CD4-positive, alpha-beta T cell treated with Interferon gamma for 1 hour (primary cell): ENCODE measurements at places on chromosomes 5 and 9.

DNA sequence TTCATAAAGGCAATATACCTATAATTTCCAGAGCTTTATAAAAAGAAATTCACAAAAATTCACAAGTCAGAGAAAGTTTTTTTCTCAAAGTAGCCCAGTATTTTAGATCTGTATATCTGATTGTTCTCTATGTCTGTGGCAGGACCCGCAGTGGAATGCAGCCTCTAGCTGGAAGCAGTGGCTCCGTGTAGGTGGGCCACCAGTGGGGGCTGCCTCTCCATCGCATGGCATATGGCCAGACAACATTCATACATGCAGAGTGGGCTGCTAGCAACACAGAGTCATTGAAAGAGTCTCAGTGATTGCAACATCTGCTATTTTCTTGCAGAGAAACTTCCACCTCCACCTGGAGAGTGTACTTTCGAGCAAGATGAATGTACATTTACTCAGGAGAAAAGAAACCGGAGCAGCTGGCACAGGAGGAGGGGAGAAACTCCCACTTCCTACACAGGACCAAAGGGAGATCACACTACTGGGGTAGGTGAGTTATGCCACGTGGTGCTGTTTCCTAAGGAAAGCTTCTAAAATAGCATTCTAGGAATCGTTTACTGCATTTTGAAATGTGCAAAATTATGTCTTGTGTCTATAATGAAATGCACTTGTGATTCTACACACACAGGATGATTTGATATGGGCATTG is 88.5 kb upstream of the SMC5 start:
- no peak for DNase-seq

DNA sequence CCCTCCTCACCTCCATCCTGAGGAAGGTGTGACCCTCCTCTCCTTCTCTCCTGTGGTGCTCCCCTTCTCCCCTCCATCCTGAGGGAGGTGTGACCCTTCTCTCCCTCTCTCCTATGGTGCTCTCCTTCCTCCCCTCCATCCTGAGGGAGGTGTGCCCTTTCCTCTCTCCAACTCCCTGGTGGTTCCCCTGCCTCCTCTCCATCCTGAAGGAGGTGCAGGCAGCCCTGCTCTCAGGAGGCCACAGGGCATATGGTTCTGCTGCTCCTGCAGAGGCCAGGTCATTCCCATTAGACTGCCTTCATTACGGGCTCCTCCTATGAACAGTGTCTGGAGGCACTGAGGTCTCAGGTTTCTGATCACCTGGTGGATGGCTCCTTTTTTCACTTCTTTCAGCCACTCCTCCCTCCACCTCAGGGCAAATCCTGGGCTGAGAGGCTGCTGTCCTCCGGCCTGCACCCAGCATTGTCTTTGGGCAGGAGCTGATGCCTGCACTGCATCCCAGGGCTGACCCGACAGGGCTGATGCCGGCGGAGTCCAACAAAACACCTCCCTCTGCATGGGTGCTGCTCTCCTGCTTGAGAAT is 197.1 kb downstream of the MED10 start:
- DNase-seq: no peak

DNA sequence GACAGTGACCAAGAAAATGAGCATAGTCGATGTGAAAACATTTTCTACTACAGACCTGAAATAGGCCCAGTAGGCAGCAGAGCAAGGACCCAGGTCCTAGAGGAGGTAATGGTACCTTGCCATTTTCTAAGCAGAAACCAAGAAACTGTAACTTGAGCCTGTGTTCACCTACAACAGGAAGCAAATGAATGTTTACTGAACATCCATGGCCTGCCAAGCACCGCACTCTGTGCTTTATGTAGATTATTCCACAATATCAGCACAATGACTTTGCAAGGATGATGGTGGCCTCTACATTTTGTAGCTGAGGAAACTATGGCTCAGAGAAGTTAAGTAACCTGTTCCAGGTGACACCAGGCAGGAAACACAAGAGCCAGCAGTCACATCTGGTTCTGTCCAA is 215.3 kb downstream of the SPOCK1 start:
- DNase-seq: no peak

DNA sequence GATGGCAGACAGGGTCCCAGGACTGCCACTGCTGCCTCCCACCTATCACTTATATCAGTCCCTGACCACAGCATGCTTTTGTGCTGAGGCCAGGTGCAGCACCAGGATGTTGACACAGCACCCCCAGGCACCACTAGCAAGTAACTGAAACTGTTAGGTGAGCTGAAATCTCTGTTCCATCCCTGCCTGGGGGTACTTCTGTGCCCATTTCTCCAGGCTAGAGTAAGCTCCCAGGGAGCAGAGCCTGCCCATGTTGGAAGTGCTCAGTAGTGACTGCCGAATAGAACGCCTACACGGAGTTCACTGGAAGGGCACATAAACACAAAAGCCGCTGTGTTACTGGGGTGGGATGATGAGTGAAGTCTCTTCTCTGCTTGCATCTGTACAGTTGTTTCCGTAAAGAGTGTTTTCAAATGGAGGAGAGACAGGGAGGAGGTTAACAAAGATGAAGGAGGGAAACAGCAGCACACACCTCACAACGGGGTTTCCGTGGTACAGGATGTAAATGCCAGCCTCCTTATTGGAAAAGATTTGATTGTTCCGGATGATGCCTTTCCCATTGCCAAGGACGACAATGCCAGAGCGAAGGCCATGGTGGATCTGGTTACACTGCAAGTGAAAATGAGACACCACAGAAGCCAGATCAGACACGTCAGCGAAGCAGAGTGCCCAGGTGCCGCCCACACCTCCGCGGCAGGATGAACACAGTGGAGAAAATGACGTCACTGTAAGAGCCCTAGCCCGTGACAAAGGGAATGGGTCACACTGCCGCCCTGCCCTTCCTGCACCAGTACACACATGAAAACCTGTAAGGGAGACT is 43.1 kb downstream of the POLR1E start:
- peak; percentile 74 for DNase-seq

DNA sequence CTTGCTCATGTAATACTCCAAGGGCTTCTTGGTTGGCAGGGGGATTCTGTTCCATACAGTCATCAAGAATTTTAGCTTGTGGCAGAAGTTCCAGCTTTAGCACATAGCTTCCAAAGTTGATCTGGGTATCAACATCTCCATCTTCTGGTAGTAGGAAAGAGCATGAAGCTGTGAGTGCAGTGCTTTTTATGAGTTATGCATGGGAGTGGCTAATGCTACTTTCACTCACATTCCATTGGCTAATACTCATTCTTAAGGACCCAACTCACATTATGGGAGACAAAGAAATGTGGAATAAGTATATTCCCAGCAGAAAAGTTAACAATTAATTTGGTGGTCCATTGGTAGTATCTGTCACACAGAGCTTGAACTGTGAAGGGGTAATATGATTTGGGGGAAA is 194.2 kb upstream of the CHD1 start:
- DNase-seq: no peak
